ENCODE measurements at places on chromosomes 16 and 17.
A peak's percentile ranks its signal among the peaks of the same experiment; 100 is the strongest.

DNA sequence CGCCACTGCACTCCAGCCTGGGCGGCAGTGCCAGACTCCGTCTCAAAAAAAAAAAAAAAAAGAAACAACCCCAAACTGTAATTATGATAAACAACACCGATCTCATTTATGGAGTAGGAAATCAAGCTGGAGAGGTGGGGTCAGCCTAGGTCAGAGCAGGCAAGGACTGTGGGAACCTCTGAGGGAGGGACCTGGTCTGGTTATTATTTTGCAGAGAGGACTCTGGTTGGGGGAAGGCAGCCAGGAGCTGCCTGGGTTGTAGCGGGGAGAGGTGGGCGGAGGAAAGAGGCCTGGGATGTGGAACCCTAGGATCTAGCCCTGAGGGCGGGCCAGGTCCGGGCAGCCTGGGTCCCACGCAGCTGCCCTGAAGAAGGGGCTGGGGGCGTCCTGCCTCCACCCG, 10.9 kb upstream of the HS3ST6 start:
- DNase-seq: no peak

DNA sequence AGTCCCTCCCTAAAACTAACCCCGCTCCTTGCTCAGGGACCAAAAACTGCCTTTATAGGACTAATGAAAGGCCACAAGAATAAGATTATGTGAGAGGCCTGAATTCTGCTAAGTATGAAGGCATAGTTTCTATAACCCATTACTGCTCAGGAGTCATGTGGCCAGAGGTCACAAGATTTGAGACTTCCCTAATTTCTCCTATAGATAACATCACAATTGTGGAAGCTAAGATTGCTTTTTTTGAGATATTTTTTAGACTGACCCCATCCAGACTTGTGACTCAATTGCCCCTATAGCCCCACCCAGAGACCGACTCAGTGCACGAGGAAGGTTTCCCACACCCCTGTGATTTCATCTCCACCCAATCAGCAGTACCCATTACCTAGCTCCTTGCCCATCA, 504.1 kb upstream of the GOT2 start:
- DNase-seq: no peak

DNA sequence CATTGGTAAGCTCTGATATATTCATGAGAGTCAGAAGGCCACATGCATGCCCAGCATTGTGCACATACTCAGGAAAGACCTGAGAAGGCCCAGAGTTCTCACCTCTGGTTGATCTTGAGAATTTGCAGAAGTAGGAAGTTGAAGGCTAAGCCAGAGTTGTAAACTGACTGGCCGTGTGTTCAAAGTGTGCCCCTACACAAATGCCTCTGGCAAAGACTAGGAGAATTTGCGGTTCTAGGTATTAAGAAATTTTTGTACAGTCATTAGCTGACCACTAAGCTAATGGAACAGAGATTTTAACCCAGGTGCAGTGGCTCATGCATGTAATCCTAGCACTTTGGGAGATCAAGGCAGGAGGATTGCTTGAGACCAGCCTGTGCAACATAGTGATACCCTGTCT, 25.0 kb downstream of the FBXL20 start:
- DNase-seq: no peak

DNA sequence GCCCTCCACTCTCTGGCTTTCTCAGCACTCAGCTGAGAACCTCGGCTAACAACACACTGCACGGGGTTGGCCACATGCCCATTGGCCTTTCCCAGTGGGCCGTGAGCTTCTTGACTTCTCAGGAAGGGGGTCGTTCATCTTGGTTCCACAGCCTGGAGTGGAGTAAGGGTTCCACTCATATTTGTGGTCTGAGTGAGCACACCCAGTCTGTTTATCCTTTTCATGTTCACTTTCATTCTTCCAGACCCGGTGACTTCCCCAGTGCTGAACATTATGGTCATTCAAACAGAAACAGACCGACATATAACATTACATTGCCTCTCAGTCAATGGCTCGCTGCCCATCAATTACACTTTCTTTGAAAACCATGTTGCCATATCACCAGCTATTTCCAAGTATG, 8.2 kb downstream of the MILR1 start:
- DNase-seq: no peak

DNA sequence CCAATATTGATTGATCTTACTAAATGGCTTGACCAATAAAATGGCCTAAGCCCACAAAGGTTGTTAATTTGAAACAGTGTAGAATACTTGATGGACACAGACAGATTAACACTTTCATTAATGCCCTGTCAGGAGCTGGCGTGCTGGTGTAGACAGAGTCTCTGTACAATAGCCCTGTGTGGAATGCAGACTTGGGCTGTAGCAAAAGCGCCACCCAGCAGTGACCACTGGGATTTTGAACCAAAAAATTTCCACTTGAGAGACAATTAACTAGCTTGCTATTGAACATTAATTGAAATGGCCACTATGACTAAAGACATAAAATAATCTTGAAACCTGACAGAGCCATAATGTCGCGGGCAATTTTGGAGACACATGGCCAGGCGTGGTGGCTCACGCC, 19.7 kb upstream of the GUCY2D start:
- DNase-seq: no peak

DNA sequence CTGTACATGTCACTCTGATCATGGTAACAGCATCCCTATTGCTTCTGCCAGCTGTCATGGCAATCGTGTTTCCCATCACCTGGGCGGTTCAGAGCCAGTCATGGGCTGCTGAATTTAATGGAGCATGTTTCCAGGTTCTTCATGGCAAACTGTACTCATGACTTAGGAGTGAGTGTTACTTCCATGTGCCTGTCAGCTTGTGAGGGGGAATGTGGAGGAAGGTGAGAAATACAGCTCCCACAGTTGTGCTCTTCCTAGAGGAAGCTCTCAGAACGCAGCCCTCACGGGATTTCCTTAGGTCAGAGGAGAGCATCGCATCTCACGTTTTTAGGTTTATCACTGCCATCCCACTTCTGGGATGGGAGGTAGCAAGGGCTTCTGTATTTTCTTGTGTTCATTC, 28.0 kb upstream of the ARHGAP23 start:
- no peak for DNase-seq

DNA sequence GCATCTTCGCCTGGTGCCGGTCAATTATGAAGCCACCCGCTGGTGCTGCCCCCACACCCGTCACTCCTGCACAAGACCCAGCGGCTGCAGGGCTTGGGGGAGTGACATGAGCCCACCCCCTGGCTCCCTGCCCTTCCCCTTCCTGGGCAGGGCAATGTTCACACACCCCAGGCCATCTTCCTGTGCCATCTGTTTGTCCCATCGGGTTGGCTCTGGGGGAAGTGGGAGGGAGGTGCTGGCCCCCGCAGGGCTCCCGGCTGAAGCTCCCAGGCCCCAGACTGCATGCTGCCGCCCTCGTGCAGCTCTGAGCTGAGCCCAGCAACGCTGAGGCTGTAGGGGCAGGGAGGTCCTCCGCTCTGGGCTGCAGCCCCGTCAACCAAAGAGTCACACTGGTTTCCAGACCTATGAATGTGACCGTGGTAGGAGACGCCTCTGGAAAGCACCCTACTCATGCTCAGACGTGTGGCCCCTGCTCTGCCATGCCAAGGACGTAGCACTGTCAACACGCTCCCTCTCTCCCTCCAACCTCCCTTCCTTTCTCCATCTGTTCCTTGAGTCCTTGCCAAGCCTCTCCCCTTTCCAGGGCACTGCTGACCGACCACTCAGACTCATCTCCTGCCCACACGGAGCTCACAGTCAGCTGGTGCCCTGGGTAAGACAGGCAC, 140.4 kb downstream of the ENGASE start:
- DNase-seq: no peak

GRCh38 chr16:56629531-56629930, 2.9 kb upstream of the MT1M start:
- DNase-seq: no peak

DNA sequence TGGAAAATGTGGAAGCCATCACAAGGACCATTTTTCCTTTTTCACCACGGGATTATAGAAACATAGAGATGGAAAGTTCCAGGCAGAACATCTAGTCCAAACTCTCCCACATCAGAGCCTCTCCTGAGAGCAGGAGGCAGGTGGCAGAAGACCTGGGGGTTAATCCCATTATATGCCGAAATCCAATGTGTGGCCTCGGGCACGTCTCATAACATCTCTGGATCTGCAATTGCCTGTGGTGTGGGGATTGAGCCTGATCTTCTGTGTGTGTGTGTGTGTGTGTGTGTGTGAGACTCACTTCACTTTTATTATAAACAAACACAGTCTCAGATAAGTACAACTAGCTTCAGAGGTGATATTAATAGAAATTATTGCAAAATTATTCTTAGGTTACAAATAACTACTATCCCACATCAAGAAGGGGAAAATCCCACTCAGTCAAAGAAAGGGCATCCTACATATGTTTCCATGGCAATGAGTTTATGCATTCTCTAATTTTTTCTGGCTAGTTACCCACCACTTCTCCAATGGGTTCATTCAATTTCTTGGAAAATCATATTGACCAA, 199.1 kb downstream of the FOXL1 start:
- DNase-seq: no peak

- no peak for DNase-seq
These were observed 270.0 kb downstream of the SLC39A11 start for GRCh38 chr17:72822358-72823023.

DNA sequence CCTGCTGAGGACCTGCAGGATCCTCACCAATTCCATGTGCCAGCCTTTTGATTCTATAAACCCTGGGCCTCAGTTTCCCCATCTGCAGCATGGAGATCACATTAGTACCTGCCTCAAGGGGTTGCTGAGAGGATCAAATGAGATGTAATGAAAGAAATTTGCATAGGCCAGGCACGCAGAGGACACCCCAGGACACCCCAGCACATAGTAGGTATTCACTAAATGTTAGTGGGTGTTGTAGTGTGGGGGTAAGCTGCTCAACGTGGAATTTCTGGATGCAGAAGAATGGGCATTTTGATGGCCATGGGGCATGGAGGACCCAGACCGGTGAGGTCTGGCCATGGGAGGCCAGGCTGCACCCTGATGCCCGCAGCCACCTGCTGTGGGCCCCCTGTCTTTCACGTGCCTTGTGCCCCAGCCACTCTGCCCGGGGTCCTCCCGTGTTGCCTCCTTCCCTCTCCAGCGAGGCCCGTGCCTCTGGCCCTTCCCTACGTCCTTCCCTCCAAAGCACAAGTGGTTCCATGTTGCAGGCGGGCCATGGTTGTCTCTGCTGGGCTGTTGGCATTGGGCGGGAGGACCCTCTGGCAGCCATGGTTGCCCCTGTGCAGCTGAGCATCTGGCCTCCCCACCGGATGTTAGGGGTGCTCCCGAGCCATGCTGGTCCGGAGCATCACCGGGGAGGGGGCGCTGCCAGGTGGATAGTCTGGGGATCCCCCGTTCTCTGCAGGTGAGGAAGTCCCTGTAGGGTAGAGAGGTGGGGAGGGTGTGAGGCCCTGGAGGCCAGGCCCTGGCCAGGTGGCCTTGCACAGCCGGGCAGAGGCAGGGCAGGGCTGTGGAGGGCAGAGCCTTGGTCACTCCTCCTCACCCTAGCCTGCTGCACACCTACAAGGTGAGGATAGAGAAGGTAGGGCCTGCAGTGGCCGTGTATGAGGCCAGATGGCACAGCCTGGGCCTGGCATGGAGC, 8.6 kb downstream of the MAP2K3 start:
- DNase-seq: no peak

- no peak for DNase-seq
These were observed 182.9 kb downstream of the MAF start for GRCh38 chr16:79417601-79418008.

GRCh38 chr17:17852930-17853329, 16.1 kb upstream of the SREBF1 start:
- no peak for DNase-seq

DNA sequence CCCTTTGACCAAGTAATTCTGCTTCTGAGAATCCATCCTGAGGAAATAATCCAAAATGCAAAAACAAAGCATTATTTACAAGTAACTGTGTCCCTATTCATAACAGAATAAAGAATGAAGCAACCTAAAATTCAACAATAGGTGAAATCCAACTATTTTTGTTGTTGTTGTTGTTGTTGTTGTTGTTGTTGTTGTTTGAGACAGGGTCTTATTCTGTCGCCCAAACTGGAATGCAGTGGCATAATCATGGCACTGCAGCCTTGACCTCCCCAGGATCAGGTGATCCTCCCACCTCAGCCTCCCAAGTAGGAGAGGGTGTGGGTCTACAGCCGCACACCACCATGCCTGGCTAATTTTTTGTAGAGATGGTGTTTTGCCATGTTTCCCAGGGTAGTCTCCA, 75.9 kb upstream of the MTMR4 start:
- DNase-seq: no peak

DNA sequence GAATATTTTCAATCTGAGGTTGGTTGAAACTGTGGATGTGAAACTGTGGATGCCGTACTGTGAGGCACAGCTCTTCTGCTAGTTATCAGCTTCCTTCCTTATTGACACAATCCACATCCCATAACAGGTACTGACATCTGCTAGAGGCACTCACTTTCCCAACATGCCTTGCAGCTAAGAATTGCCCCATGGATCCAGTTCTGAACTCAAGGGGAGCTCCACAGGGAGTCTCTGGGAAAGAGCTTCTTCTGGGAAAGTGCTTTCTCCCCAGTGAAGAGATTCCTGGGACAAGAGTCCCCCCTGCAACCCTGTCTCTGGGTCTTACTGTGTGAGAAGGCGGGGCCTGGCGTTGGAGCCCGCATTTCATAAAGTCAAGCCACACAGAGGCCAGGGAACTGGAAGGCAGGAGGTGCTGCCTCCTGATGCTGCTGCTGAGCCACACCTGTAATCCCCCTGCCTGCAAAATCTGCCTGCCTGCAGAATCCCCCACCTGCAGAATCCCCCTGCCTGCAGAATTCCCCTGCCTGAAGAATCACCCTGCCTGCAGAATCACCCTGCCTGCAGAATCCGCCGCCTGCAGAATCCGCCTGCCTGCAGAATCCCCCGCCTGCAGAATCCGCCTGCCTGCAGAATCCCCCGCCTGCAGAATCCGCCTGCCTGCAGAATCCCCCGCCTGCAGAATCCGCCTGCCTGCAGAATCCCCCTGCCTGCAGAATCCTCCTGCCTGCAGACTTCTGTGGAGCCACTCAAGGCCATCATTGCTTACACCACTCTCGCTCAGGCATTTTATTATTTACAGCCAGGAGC, 305.4 kb downstream of the FOXL1 start:
- DNase-seq: no peak

DNA sequence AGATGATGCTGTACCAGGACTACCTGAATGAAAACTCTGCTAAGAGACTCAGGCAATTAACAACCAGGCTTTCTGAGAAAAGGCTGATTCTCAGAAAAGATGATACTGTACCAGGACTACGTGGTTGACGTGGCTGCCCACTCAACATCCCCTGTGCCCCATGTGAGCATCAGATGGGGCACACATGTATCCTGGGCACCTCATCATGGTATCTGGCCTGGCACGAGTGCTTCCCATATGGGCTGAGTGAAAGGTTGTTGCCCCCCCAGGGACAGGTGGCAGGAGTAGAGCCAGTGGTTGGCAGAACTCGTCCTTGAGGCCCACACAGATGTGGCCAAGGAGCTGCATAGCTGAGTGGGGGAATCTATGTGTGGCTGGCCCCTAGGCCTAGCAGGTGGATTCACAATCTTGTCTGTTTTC, 3.5 kb upstream of the CES4A start:
- peak; percentile 73 for DNase-seq

GRCh38 chr17:81566461-81567126, 14.4 kb upstream of the FAAP100 start:
- DNase-seq: no peak

Data from stimulated activated CD4-positive, alpha-beta T cell treated with anti-CD3 and anti-CD28 coated beads, TNF-alpha, amount 100 ng/mL, for 24 hours (primary cell).